Activated naive CD8-positive, alpha-beta T cell treated with anti-CD3 and anti-CD28 coated beads for 36 hours (primary cell): ENCODE measurements at places on chromosomes 4 and X.

GRCh38 chrX:29746326-29746725 lies 469.0 kb upstream of the MAGEB2 start:
- no peak for DNase-seq

GRCh38 chrX:50188859-50189600 lies 11.8 kb downstream of the AKAP4 start:
- no peak for DNase-seq

DNA sequence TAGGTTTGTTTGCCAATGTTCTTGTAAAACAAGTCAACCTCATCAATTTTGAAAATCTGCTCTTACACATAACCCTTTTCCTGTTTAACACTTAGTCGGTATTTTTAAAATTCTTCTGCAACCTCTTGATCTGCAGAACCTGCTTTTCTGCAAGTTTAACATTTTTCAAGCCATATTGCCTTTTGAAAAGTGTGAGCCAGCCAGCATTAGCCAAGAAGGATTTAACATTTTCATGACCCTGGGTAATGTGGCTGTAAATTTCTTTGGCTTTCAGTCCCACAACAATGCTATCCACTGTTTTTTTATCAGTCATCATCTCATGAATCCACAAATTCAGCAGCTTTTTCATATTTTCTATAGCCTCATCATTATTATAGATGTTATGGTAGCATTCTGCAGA lies 956.5 kb downstream of the FAT4 start:
- no peak for DNase-seq

- DNase-seq = no peak
Measured at GRCh38 chr4:89562746-89563145, 255.1 kb upstream of the GPRIN3 start.

DNA sequence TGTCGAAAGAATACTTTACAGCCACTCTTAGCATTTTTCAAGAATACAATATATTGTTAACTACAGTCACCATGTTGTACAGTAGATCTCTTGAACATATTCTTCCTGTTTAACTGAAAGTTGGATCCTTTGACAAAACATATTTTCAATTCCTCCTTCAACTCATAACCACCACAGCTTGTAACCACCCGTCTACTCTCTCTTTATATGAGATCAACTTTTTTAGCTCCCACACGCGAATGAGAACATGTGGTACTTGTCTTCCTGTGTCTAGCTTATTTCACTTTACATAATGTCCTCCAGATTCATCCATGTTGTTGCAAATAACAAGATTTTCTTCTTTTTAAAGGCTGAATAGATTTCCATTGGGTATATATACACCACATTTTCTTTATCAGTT lies 338.3 kb upstream of the IGFBP7 start:
- DNase-seq = no peak

GRCh38 chr4:158667651-158668198 lies 4.0 kb downstream of the C4orf46 start:
- peak; percentile 15 for DNase-seq

DNA sequence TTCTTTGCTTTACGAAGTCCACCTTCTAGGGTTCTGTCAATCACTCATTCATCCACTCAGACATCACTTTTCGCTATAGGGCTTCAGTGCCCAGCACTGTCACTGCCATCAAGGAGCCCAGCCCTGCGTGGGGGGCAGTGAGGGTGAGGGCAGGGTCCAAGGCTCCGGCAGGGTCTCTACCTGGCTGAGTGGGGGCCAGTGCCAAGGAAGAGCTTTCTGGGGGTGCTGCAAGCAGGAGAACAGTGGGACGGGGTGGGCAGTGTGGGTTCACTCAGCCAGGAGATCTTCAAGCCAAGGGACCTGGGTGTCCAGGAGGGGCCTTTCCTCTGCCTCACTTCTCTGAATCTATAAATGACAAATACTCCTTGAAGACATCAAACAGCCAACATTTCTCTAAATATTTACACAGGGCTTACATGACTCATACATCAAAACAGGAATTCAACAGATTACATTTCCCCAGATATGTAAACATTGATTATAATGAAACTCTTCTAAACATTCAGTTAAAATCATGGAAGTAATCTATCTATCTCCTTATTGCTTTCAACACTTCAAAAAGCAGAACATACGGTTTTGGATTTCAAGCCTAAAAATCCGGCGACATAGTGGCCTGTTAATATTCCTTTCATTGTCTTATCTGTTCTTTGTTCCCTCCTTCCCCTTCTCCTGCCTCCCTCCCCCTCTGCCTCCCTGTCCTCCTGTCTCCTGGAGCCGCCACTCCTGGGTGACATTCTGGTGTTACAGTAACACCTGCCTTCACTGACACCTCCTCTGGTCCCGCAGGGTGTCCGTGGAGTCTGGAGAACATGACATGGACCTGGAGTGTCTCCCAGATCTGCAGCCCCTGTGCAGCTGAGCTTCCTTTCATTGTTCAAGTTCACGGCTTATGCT lies 94.4 kb upstream of the ADRA2C start:
- DNase-seq = no peak

DNA sequence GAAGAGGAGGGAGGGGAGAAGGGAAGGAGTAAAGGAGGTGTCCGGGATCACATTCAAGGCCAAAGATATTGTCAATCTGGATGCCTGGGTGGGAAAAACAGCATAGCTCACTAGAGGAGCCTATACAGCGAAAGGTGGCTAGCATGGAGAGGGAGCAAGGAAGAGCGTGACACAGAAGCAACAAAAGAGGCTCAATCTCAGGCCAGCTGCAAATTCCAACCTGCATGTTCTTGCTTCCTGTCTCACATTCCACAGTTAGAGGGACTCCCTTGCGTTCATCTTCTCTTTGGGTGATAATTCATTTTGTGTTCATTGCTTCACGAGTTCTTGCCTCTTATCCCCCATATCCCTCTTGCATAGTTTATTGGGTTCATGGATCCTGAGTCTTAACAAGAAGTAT lies 3.0 kb upstream of the CLNK start:
- DNase-seq = no peak

- no peak for DNase-seq
Measured at GRCh38 chrX:83260288-83260687, 247.8 kb upstream of the POU3F4 start.

DNA sequence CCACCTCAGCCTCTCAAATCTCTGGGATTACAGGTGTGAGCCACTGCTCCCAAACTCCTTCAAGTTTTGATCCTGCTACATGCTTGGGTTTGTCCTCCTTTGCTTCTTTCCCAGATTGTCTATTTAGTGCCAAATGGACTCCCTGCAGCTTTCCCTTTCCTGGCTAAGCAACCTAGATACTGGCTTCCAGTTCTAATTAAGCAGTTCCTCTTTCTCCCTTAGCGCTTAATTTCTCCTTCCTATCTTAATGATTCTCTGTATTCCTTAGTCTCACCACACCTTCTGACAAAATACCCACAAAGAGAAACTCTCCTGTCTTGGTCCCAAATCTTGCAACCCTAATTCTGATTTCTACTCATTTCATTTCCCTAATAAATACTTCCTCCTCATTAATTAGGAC lies 7.8 kb downstream of the RXFP1 start:
- no peak for DNase-seq

DNA sequence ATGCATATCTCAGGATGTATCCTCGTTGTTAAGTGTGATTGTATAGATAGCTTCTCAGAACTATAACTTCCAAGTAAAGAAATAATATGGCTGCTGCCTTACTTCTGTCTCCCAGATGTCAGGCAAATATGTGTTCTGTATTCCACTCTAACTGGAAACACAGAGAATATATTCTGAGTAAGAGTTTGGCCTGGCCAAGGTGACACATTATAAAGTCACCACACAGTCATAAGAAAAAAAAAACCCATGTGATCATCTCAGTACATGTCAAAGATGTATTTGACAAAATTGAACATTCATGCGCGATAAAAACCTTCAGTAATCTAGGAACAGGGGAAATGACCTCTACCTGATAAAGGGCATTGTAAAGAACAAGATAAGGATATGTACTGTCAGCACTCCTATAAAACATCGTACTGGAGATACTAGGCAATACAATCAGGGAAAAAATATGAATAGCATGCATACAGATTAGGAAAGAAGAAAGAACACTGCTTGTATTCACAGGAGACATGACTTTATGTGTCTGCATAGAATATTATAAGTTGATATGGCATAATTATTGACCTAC lies 207.1 kb downstream of the ZNF330 start:
- DNase-seq = no peak

DNA sequence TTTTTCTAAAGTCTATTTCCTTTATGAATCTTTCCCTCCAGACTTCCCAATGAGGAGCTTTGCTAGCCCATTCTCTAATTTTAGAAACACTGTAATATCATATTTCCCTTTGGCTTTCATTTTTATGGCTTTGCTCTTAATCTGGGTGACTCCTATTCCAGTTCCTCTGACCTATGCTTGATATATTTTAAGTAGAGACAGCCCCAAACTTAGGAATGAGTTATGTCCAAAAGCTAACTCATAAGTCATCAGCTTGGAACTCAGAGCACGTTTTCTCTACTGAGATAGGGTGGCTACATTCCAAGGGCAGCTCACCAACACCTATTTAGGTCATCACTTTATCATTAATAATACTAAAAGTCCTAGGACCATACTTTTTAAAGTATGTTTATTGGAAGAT lies 77.8 kb downstream of the OR13H1 start:
- no peak for DNase-seq

GRCh38 chr4:2805712-2806389 lies 13.0 kb downstream of the SH3BP2 start:
- no peak for DNase-seq

- no peak for DNase-seq
Measured at GRCh38 chrX:10828036-10828435, 207.7 kb upstream of the MID1 start.

GRCh38 chrX:96211953-96212352 lies 472.7 kb upstream of the DIAPH2 start:
- DNase-seq = no peak

- no peak for DNase-seq
Measured at GRCh38 chr4:178672512-178672911, 1230.3 kb upstream of the AGA start.

DNA sequence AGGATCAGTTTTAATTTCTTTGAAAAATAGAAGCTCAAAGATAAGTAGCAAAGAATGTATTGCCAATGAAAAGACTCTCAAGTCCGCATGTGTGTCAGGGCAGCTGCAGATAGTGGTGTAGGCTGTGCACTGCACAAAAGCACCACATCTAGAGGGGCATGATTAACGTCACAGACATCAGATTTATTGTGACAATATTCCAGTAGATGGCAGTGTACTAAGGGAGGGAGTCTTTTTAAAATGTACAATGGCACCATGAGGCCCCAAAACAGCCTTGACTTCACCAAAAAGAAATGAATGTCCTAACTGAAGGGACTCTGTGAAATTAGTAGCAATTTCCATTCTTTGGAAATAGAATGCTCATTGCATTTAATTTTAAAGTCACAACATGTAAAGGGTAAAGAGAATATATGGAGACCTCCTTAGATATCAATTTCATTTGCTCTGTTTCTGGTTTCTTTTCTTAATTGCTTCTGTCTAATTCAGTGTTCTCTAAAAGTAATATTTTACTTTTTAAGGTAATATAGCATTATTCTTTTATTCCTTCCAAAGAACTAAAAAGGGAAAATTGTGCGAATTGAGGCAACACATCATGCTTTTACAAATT lies 98.4 kb downstream of the ZNF827 start:
- peak; percentile 4 for DNase-seq

- DNase-seq = no peak
Measured at GRCh38 chr4:139560406-139561104, 4.5 kb upstream of the SETD7 start.

DNA sequence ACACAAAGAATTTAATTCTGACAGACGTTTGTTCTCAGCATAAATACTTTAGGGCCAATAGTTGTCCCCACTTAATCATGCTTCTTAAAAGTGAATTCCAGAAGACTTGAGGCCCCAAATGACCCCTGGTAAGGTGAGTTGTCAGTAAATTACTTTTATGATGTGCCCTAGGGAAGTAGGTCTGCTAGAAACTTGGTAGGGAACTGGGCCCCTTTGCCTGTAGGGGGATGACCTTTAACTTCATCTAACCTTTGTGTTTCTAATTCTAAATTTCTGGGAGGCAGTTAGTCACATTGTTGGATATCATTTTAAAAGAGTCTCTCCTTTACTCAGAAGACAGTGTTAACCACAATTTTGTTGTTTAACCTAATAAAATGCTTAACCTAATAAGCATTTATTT lies 28.8 kb downstream of the HHIP start:
- no peak for DNase-seq

DNA sequence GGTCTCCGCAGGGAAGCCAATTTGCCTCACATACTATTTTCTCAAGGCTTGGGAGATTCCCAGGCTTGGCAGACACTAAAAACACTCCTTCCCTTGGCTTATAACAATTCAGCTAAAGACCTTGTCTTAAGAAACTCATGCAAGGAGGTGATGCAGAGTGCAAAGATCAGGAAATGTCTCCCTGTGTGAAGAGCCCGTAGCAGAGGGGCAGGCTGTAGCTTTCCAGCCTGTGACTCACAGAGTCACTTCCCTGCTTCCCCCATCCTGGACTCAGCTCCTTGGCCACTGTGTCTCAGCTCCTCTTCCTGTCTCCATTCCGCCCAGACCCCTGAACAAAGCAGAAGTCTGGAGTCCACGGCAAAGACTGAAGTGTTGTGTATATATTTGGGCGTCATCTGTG lies 56.1 kb downstream of the KDR start:
- DNase-seq = no peak

DNA sequence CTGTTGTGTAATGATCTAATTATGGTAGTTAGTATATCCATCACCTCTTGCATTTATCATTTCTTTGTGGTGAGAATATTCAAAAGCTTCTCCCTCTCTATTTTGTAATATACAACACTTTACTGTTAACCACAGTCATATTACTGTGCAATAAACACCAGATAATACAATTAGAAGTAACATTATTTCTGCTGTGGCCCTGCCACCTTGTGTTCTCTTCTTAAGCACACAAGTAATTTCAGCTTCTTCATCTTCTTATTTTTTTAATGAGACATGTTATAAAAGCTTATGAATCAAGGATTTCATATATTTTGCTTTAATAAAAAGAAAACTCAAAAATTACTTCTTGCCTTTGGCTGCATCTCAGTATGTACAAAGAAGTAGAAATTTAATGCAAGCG lies 675.2 kb upstream of the INTU start:
- DNase-seq = no peak

- no peak for DNase-seq
Measured at GRCh38 chr4:61994036-61994435, 793.9 kb downstream of the ADGRL3 start.

DNA sequence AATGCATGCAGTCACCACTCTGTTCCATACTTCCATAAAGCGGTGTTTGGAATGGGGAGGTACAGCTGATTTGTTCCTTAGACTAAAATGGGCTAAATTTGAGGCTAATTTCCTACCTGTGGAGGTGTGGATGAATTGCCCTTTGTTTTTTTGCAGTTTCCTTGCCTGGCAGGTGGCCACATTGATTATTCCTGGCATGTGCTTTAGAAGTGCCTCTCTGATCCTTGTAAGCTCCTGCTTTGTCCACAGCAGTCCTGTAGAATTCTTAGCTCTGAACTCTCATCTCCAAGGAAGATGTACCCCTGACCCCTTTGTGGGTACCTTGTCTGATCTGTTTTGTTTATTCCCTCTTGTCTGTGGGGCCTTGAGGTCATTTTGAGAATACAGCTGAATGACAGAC lies 136.8 kb downstream of the ADGRL3 start:
- no peak for DNase-seq

- DNase-seq = no peak
Measured at GRCh38 chrX:137549851-137550664, 15.9 kb upstream of the ZIC3 start.
